ENCODE measurements at places on chromosomes 6 and 20.

- no peak for DNase-seq
Observed at GRCh38 chr20:62064770-62065673, 659 bp downstream of the TAF4 start.

GRCh38 chr6:166757232-166758135 lies 130.4 kb upstream of the RPS6KA2 start:
- DNase-seq = no peak

- DNase-seq = no peak
Observed at GRCh38 chr6:12504325-12504966, 212.1 kb upstream of the PHACTR1 start.

- DNase-seq = no peak
Observed at GRCh38 chr6:154909821-154910220, 85.3 kb upstream of the TIAM2 start.

DNA sequence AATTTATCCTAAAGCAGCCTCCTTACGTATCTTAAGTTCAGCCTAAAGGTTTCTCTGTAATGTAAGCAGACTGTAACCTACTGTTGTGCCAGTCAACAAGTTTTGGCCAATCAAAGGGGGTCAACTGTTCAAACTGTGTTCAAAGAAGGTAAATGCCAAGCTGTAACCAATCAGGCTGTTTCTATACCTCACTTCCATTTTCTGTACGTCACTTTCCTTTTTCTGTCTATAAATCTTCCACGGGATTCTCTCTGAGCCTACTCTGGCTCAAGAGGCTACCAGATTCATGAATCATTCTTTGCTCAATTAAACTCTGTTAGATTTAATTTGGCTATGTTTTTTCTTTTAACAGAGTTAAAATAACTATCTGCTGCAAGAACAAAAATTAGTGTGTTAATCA lies 5.1 kb upstream of the CALHM6 start:
- no peak for DNase-seq

GRCh38 chr6:43683708-43684455 lies 3.7 kb downstream of the MRPS18A start:
- DNase-seq = no peak

DNA sequence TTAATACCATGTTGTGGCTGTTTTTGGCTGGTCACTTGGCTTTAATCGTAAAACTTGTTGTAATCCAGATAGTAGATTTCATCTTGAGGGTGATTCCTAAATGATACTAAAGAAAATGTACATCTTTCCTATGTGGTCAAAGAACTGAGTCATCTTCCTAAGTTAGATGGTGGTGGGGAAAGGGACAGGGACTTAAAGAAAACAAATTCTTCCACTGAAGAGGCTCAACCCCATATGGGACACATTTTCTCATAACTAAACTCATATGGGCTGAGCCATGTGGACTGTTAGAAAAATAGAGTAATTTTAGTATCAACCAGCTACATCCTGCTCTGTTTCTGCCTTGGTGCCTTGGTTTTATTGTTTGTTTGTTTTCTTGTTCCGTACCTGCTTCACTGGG lies 155.8 kb downstream of the TSHZ2 start:
- DNase-seq = no peak

GRCh38 chr6:12545619-12546409 lies 170.8 kb upstream of the PHACTR1 start:
- no peak for DNase-seq

DNA sequence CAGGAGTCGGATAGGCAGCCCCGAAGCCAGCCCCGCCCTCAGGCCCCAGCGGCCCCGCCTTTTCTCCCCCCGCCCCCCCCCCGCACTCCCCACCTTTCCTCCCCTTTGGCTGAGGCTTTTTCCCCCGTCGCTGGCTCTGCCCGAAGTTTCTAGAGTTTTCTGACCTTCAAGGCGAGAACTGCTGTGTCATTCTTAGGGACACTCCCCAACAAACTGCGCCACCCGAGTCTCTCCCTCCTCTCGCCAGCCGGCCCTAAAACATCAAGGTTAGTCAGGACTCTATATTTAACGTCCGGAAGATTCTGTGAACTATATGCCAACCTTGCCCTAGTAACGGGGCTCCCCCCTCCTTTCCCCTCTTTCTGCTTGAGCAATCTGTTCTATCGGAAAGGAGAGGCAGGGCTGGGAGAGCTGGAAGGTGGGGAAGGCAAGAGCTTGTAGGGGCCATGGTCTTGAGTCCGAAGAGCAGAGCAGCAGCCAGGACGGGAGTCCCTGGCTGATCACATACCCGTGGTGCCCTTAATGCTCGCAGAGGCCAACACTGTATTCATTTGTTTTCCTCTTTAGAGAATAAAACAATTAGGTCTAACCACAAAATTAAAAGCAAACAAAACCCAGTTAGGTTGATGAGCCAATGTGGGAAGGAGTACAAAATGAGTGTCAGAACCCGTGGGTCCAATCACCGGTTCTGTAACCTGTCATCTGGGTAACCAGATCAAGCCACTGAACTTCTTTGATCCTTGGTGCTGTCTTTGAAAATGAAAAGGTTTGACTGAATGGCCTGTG lies 5.3 kb upstream of the HSPA1B start:
- no peak for DNase-seq

DNA sequence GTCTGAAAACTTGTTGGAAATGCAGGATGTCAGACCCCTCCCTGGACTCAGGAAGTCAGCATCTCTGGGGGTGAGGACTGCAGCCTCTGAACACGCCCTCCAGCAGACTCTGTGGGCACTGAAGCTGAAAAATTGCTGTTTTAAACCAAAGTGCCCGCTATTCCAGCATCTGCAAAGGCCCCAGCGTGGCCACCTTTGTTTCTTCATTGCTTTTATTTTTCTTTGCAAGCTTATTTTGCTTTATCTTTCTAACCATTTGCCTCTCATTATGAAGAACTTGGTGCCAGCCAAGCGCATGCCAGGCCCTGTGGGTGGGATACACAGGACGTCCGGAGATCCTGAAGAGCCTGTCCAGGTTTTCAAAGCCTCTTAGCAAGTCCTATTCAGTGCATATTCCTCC lies 203.9 kb upstream of the CST7 start:
- DNase-seq = no peak

DNA sequence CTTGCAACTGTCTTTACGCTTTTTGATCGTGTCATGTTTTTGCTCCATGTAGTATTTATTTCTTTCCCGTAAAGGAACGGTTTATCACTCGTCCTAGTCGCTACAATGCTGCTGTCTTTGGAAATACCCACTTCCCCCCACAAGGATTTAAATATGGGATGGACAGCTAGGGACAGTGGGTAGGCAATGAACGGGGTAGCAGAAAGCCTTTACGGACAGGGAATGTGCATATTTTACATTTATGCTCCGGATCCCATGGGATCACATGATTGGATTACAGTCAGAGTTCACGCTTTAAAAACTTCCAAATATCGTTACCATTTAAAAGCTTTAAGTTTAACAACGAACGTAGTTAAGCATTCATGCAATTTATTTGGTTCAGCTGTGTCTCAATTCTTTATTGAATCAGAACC lies 1.2 kb downstream of the HIVEP1 start:
- no peak for DNase-seq

DNA sequence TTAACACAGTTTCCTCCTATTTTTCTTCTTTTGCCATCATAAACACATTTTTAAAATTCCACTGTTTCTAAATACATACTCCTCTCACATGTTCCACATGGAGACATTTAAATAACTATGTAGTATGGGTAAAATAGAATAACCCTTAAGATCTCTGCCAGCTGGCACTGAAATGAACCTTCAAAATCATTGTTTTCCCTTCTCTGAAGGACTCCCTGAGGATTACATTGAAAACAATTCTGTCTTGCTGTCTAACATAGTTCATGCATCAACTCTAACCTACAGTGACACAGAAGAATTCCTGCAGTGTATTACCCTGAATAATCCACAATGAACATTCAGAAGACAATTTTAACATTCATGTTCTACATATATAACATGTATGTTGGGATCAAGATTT lies 1361.8 kb upstream of the CITED2 start:
- DNase-seq = no peak

DNA sequence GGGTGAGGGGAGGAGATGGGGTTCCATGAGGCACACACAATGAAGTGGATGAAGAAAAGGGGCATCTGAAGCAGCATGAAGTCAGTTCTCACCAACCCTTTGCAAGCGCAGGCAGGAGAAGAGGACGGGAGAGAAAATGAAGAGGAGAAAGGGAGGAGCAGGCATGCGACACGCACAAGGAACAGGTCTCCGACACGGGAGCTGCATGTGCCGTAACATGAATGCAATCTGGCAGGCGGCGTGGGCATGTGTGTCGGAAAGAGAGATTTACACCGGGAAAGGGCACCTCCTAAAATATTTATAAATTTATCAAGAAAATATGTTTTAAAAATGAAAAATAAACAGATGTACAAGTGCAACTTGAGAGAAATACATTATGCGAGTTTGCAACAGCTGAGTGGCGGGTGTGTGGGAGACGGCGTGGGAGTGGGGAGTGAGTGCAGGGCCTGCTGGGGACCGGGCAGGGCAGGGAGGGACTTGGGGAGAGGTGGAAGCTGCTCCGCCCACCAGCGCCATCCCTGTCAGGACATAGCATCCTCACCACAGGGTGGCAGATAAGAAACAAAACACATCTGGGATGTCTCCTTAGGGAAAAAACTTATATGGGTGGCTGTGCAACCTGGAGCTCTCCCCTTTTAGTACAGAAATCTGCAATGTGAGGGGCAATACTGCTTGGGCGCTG lies 40.6 kb downstream of the GJA10 start:
- no peak for DNase-seq

- DNase-seq = no peak
Observed at GRCh38 chr6:107140581-107140980, 25.3 kb upstream of the BEND3 start.

GRCh38 chr6:55174211-55175026 lies at the start of gene HCRTR2:
Gene HCRTR2 (plus strand): TSS chr6:55174515. CDS start chr6:55174588, 73 bp downstream.
- DNase-seq = no peak

GRCh38 chr6:53616450-53617357 lies 48.9 kb downstream of the KLHL31 start:
- no peak for DNase-seq

GRCh38 chr20:10270630-10271029 lies 52.0 kb downstream of the SNAP25 start:
- no peak for DNase-seq

DNA sequence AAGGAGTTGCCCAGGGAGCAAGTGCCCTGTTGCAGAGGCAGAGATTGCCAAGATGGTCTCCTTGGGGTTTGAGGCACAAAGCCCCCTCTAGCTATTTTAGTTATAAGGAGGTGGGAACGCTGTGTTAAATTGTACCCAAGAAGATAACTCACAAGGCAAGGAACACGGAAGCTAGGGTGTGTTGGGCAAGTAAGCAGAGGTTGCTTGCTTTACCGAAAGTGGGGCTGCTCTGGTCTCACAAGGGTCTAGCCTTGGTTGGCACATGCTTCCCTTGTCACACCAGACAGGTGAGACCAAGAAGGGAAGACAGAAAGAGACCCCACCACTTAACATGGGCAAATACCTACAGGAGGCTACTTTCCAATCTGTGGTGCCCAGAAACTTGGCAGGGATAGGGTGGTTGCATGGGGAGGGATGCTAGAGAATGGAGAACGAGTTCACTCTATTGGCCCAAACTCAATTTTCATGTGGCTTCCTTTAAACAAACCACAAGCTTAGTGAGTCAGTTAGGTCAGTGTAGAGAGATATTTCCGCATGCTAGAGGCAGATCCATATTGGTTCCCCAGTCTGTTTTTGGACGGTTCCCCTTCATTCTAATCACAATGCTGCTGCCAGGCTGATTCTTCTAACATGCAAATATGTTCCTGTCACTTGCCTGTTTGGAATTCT lies 42.4 kb downstream of the PLAGL1 start:
- no peak for DNase-seq

DNA sequence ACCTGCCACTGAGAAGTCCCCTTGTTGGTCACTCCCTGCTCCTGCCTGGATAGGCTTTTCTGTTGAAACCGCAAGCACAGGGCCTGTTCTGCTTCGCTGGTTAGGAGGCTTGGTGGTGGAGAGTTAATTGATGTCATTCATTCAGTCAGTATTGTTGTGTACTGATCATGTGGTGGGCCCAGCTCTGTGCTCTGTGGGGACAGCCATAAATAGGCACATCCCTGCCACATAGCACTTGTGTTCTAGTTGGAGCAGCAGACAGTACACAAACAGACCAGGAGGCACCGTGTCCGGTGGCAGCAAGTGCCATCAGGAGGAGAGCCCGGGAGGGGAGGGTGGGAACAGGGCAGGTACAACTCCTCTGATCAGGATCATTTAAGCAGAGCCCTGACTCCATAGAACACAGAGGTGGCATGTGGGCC lies 155.2 kb upstream of the INSM1 start:
- DNase-seq = no peak

DNA sequence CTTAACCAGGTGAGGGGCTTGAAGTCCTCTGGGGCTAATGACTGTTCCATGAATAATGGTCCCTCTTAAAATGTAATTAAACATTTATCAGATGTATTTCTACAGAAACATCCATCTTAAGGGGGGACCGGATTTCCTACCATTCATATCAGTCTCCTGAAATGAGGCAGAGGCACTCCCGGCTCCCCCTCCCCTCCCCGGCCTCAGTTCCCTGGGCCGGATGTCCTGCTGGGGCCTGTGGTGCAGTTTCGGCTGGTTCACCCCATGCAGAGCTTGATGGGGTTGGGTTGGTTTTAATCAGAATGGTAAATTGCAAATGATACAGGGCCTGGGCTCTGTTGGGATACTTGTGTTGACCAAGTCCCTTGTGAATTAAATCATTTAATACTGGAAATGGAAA lies 349.4 kb downstream of the PREX1 start:
- DNase-seq = no peak

- no peak for DNase-seq
Observed at GRCh38 chr6:156634951-156635371, 142.2 kb upstream of the ARID1B start.

DNA sequence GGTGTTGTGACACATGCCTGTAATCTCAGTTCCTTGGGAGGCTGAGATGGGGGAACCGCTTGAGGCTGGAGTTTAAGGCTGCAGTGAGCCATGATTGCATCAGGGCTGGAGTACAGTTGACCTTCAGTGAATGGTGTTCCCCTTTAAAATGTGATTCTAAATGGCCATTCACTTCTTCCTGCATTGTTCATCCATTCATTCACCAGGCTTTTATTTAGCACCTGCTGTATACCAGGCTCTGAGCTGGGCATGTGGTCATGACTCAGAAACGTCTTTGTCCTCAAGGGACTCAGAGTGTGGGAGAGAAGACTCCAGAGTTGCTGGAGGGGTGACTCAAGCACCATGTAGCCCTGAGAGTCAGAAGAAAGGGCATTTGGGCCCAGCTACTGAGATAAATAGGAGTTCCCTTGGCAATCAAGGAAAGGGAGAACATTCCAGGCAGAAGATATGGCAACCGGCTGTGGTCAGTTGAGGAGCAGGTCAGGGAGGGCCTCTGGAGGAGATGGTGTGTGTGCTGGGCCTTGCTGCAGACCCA lies 101.1 kb downstream of the DLGAP4 start:
- no peak for DNase-seq

GRCh38 chr20:10129749-10130148 lies 88.9 kb upstream of the SNAP25 start:
- DNase-seq = no peak

- DNase-seq = no peak
Observed at GRCh38 chr6:132365281-132365907, 35.9 kb downstream of the MOXD1 start.

- DNase-seq = no peak
Observed at GRCh38 chr6:122033564-122034181, 365.8 kb upstream of the HSF2 start.

Measured in stimulated activated CD8-positive, alpha-beta memory T cell treated with anti-CD3 and anti-CD28 coated beads, Interleukin-4, amount 100 ng/mL, for 4 hours (primary cell).